ENCODE measurements at places on chromosomes 2 and 18.

DNA sequence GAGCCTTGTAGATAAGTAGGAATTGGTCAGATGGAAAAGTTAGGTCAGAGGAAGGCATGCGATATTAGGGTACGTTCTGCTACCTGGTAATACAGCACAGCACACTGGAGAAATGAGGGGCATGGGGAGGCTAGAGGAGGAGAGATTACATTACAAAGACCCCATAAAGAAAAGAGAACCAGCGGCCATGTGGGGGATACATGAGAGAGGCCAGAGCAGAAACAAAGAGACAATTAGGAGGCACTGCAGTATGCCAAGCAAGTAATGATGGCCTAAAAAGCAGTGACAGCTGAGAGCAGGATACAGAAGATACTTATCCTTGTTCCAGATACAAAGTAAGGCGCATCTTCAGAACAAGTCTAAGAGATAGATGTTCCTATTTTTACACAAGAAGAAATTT lies 40.0 kb downstream of the TXNL1 start:
- DNase-seq: no peak

GRCh38 chr2:154158101-154158500 lies 286.4 kb downstream of the GALNT13 start:
- no peak for DNase-seq

DNA sequence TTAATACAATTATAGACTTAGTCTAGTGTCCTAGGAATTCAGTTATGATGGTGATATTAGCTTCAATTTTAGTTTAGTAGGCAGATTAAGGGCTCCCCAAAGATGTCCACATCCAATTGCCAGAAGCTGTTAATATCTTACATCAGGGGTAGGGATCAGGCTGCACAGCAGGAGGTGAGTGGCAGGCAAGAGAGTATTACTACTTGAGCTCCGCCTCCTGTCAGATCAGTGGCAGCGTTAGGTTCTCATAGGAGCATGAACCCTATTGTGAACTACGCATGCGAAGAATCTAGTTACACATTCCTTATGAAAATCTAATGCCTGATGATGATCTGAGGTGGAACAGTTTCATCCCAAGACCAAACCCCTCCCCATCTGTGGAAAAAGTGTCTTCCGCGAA lies 54.9 kb downstream of the NYAP2 start:
- no peak for DNase-seq

- DNase-seq: no peak
Observed at GRCh38 chr18:72207280-72207679, 336.9 kb downstream of the CBLN2 start.

GRCh38 chr2:171965238-171965637 lies 34.5 kb upstream of the METAP1D start:
- no peak for DNase-seq

DNA sequence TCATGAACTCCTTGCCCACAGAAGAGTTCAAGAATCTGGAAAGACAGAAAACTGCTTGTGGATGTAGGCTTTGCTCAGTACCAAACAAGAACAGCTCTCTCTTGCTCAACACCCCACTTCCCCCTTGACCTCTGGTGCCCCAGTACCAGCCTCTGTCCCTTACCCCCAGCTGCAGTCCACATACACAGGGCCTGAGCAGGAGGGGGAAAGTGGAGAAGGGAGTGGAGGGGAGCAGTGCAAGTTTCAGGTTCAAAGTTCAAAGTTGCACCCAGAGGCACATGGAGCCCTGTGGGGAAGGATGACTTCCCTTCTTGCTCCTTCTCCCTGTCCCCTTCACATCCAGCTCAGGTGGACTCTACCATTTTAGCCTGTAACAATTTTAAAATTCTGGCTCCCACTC lies 61.1 kb upstream of the LPIN2 start:
- no peak for DNase-seq

- DNase-seq: no peak
Observed at GRCh38 chr2:171995586-171995985, 4.2 kb upstream of the METAP1D start.

DNA sequence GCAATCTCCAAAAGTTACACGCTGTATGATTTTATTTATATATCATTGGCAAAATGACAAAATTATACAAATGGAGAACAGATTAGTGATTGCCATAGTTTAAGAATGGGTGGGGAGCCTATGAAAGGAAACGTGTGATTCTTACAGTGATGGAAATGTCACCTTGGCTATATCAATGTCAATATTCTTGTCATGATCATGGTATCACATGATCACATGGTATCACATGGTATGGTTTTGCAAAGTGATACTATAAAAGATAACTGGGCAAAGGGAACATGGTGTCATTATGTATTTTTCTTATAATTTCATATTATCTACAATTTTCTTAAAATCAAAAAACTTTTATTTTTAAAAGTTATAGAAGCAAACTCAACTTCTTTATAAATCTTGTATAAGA lies 606.2 kb upstream of the ZEB2 start:
- no peak for DNase-seq

DNA sequence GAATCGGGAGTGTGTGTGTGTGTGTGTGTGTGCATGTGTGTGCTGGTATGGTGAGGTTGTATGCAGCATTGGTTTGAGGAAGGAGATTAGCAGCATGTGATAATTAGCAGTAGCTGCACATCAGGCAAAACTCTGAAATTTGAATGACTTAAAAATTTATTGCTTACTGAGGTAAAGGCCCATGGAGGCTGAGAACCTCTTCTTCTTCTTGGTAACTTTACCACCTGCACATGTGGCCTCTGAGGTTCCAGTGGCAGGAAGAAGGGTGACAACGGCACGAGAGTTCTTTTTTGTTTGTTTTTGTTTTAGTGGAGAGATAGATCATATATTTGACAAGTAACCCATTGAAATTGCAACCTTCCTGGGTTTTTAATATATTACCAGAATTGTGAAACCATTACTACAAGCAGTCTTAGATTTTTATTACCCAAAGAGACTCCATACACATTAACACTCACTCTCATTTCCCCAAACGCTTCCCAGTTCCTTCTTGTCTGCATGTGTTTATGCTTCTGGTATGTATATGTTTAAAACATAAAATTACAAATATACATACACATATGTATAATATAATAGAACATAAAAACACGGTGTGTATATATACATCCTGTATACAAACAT lies 292.1 kb downstream of the PTGR3 start:
- DNase-seq: no peak

DNA sequence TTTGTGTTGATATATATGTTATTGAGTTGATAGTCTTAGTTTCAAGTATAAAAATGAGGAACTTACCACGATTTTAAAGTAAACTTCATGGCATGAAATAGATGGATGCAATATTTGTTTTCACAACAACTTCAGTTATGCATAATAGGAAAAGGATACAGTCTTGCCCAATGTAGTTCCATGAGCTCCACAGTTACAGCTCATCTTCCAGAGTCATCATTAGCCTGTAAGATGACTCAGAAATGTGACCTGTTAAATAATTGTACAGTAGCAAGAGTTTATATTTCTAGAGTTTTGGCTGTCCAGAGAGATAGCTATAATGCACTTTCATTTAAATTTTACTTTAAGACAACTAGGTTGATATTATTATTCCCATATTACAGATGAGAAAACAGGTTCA lies 80.9 kb upstream of the ARHGAP28 start:
- DNase-seq: no peak

- no peak for DNase-seq
Observed at GRCh38 chr2:160507046-160507407, 13.4 kb upstream of the RBMS1 start.

GRCh38 chr2:241224018-241224850 lies 35.8 kb downstream of the ANO7 start:
- DNase-seq: no peak

- no peak for DNase-seq
Observed at GRCh38 chr18:35127201-35127600, 86.0 kb downstream of the MAPRE2 start.

GRCh38 chr2:175628243-175628642 lies 373.8 kb downstream of the LNPK start:
- DNase-seq: no peak

DNA sequence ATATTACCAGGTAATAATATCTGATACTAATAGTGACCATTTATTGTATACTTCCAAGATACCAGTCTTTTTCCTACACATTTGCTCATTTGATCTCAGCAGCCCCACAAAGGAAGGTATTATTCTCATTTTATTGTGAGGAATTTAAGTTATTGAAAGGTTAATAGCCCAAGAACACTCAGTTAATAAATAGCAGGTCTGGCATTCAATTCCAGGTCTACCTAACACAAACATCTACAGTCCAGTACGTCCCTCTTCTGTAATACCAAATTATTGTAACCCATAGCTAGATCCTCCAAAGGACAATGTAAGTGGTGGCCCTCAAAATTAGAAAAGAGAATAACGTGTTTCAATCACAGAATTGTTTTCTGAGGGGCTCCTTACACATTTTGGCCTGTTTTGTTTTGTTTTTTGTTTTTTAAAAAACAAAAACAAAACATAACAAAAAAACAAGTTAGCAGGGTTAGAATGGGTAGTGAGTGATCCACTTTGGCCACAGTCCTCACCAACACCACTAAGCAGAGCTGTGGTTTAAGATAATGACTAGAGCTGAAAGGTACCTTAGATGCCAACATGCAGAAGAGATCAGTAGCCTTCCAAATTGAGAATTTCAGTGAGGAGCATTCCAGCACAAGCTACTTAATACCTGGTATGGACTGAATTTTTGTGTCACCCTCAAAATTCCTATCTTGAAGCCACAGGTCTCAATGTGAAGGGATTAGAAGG lies 137.5 kb downstream of the DYM start:
- DNase-seq: no peak

DNA sequence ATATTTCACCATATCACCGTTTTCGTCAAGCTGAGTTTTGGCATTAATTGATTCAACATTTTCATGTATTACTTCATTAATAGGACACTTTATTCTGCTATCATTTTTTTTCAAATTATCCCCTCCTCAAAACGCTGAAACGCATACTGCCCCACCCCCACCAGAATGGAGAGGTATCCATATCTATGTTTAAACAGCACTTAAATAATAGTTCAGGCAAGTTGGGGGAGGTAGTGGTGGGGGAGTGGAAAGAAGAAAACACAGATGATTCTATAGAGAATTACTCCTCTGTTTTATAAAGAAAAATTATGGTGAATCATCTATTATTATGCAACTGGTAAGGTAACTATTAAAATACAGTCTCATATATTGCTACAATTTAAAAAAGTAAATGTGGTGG lies 314.4 kb upstream of the ZEB2 start:
- no peak for DNase-seq

- no peak for DNase-seq
Observed at GRCh38 chr18:54284535-54284934, 15.2 kb downstream of the POLI start.

- DNase-seq: no peak
Observed at GRCh38 chr2:45567974-45568789, 42.9 kb downstream of the SRBD1 start.

- DNase-seq: peak; percentile 24
Observed at GRCh38 chr2:241882091-241882625, 12.6 kb downstream of the RTP5 start.

DNA sequence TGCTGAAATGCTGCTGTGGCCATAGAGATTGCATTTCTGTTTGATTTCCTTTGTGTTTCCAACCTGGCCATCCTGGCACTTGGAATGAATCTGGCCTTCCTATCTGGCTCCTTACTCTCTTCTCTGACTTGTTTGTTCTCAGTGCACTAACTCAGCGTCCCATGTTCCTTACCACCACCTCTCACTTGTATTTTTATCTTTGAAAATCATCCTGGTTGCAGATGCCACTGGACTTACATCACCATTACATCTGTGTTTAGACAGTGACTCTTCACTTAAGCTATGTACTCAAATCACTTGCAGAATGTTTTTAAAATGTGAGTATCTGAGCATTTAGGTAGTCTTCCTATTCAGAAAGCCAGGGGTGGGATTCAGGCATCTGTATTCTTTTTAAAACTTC lies 239.5 kb downstream of the WDR7 start:
- DNase-seq: no peak

DNA sequence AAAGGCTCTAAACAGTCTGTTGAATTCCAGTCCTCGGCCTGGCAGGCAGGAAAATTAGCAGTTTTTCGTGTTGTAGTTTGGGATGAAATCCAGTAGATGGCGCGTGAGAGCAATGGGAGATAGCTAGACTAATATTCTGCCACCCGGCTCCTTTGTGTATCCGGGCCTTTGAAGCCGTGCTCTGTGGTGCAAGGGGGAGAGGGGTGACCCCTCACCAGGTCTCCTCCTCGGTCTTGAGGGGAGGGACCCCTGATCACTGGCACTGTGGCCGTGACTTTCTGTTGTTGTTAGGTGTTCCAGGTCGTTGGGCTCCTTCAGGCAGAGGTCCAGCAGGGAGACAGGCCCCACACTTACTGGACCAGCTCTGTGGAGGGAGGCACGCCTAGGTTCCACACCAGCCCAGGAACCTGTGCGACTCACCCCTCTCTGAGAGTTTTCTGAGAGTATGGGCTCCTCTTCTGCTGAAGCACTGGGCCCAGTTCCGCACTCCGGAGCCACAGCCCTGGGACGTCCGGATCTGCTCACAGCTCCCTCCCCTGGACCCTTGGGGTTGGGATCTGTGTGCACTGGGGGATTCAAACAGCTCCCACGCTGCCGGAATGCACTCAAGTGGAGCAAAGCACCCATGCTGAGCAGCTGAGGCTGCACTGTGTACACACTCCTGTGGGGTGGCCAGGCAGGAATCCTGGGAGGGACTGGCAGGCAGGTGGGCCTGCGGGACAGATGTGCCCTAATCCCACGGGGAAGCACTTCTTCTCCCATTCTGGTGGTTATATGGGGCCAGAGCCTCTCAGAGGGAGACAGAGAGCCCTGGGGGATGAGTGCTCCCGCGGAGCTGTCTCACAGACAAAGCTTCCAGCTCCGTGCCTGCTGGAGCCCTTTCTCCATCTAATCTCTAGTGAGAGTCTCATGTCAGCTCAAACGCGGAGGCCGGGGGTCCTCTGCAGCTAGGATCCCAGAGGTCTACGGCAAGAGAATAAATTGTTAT lies 8.8 kb downstream of the GKN2 start:
- DNase-seq: peak; percentile 43

- no peak for DNase-seq
Observed at GRCh38 chr2:120398996-120399888, 53.3 kb downstream of the INHBB start.

DNA sequence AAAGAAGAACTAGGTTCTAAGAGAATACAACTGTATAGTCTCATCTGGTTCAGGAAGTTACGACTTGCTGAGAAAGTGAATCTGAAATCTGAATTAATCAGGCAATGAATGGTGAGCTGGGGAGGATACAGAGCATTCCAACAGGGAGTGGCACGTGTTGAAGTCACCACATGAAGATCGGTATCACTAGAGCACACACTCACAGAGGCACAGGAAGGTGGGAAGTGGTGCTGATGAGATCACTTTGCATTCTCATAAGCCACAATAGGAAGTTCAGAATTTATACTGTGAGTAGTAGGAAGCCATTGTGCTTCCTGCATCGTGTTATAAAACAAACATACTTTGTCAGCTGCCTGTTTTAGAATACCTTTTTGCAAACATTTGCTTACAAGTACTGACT lies 615.0 kb upstream of the DDX18 start:
- no peak for DNase-seq

DNA sequence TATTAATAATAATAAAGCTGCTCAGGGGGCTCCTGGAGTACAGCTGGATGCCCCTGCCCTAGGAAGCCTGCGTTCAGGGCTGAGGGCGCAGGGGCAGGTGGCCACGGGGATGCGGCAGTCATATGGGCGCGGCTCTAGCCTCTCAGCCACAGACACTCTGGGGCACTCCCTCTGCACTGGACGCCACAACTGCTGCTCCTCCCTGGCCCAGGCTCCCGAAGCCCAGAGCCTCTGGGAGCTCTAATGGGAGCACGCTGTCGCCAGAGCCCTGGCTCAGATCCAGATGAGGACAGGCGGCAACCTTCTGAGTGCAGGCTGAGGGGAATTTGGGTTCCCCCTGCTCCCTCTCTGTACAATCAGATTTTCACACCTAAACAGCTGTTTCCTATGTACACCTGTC lies 93.6 kb downstream of the MTCL1 start:
- no peak for DNase-seq

GRCh38 chr2:233650981-233651380 lies 14.7 kb downstream of the UGT1A10 start:
- no peak for DNase-seq
